T-helper 17 cell (primary cell): ENCODE measurements at places on chromosomes 11 and 22. TPM values are rescaled to one million over a fixed set of nuclear protein-coding genes. Genes with fewer than 3 reads are reported as not detected.

DNA sequence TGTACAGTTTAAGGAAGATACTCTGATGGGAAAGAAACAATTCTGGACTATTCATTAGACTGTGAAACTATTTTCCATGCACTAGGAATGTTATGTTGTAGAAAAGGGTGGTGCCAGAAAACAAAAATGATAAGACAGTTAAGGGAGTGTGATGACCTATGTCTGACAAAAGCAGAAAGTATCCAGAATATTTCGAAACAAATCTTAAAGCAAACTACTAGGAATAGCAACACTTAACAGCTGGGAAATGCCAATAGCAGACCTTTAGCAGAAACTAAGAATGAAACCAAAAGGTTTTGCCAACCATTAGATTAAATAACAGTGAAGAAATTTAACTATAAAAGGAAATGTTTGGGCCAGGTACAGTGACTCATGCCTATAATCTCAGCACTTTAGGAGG, 3.3 kb upstream of the ARHGAP20 start:
- no peak for DNase-seq

DNA sequence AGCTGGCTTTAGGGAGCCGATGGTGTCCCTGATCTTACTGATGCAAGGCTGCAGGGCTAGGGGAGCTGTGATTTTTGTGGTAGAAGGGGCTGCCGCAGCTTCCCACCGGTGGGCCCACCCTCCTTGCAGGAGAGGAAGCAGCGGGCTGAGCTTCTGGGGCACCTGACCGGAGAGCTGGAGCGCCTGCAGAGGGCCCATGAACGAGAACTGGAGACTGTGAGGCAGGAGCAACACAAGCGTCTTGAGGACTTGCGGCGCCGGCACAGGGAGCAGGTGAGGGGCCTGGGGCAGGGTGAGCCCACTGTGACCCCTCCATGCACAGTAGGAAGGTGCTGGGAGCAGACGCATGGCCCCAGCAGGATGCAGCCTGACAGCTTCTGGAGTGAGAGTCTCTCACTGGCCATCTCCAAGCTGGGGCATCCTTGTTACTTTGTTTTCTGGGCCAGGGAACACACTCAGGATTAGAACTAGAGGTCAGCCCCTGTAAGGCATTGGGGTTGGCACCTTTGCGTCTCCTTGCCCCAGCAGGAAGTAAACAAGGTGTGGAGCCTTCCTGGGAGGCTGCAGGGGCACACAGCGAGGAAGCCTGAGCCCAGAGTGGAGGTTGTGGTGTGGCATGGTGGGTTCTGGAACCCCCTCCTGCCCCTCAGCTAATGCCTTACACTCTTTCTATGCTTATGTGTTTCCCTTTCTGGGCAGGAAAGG, 66.7 kb downstream of the CEP164 start:
- no peak for DNase-seq

Gene AGBL2
- total RNA-seq = 5.8 TPM

DNA sequence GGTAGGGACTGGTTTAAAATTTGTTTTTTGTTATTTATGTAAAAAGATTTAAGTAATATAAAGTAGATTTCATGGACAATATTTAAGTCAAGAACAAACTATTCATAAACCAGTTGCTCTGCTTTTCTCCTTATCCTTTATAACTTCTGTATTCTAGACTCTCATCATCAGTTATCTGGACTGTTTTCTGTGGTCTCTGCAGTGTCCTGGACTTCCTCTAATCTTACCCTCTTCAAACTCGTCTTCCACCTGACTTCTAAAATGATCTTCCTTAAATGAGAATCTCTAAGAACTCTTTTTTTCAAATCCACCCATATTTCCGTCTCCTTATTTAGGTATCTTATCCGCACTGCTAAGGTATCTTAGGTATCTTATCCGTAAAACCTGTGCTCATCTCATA, 8.1 kb downstream of the RRM1 start:
- no peak for DNase-seq

Gene OR51L1
- total RNA-seq = not detected

DNA sequence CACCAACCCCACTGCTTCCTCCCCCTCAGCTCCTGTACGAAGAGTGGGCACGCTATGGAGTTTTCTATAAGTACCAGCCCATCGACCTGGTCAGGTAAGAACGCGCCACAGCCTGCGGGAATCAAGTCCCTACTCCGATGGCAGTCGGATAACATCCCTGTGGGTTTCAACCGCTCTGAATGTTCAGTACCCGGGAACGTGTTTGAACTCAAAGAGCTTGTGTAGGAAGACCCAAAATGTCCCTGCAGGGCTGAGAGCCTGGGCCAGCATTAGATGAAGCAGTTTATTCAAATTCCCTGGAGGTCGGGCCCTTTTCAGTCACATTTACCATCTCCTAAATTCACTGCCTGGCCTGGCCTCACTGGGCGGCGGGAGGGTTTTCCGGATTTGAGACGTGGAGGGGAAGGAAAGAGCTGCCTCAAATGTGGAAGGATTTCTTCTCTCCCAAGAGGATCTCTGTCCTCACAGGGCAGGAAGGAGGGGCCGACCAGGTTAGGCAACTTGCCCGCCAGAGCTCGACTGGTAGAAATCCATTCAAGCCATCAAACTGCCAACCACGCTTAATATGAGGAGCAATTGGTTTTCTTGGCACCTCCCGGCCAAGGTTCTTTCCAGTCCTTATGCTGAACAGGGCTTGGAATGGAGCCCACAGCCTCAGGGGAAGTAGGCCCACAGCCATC, 46.3 kb downstream of the ANO1 start:
- DNase-seq = no peak

Gene IGF2
- total RNA-seq = 0.77 TPM

- DNase-seq = no peak
Observed at GRCh38 chr22:46757104-46757503, 5.3 kb upstream of the TBC1D22A start.

- DNase-seq = no peak
Observed at GRCh38 chr11:11186249-11186648, 166.8 kb downstream of the CSNK2A3 start.

Gene CNTF
- 4.3 TPM for total RNA-seq

DNA sequence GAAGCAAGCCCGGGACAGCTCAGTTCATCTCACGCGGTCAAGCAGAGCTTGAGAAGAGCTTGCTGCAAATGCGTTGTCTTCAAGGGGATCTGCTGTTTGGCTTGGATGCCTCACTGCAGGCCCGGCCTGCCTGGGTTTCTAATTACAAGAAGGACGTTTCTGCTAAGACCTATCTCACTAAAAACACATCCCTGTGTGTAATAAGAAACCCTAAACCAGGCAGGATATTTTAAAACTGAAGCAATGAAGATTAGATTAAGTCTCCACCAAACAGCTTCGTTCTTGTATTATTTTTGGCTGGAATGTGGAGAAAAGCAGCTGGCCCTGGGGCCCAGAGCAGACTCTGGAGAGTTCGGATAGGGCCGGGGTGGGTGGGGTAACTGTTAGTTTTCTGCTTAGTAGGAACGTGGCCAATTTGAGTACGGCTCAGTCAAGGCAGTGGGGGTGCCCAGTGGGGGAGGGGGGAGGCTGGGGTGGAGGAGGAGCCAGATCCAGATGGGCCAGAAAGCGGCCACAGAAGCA, 6.0 kb downstream of the PKNOX2 start:
- DNase-seq = no peak

GRCh38 chr11:125887373-125888324, at the start of gene HYLS1:
TSS of gene HYLS1 (plus strand) at chr11:125887668. CDS start at chr11:125899369, 11,701 bp downstream.
- DNase-seq = peak; percentile 94

GRCh38 chr11:69677749-69678148, 2.6 kb upstream of the LTO1 start:
- no peak for DNase-seq

Gene ANGPTL5
- total RNA-seq = not detected

Gene CBLIF
- total RNA-seq = not detected

Gene SART1
- total RNA-seq = 80.9 TPM

DNA sequence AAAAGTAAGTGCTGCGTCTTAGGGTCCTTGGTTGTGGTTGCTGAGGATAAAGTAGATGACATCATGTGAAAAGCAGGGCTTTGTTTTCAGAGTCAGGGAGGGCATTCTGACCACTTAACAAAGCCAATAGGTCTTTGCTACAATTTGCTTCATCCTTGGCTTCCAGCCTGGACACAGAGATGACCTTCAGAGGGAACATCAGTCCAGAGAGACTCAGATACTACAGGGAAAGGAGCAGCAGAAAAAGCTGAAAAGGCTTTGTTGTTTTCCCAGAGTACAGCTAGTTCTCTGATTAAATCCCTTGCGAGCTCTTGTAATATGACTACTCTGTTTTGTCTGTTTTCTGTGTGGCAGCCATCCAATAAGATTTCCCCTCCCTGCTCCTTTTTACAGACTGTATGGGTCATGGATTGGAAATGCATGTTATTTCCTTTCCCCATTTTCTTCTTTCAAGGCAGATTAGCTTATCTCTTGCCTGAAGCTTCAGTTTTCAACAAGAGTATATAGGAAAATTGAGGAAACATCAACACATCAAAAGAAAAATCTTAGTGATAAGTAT, 31.9 kb downstream of the ATG13 start:
- DNase-seq = no peak

GRCh38 chr11:34053161-34053686, 1.7 kb downstream of the CAPRIN1 start:
- peak; percentile 58 for DNase-seq
